ENCODE measurements at places on chromosomes 13 and 19. TPM values are rescaled to one million over a fixed set of nuclear protein-coding genes. Genes with fewer than 3 reads are reported as not detected.

MTUS2 gene
- total RNA-seq: 0.02 TPM

DNA sequence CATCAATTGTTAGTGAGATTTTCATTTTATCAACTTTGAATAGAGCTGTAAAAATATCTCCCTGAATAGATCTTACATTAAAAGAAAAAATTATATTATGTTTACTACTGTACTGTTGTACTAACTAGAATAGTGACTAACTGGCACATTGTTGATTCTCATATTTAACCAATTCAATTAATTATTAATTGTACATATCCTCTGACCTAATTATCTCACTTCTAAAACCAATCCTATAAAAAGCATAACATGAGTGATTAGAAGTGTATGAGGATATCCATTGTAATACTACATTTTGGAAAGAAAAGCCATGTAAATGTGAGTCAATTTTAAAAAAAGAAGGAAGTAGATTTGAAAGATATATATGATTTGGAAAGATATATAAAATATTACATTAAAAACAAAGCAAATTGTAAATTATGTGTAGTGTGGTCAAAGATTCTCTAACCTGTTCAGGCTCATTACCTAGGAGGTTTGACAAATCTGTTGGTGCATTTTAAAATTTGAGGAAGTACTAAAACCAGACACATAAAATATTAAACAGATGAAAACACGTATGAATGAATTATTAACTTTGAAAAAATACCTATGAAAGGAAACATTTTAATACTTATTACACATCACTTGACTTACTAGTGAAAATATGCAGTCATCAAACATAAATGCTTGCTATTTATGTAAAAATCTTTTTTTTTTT is 829.8 kb upstream of the SLC10A2 start:
- H3K4me1 ChIP-seq: no peaks in the 10 kb centered on the region
- H3K36me3 ChIP-seq: no peaks in the 10 kb centered on the region

- no peaks in the 10 kb centered on the region for H3K27me3 ChIP-seq
- peaks cover 34% of the 10 kb centered on the region for H3K4me1 ChIP-seq
- H3K4me3 ChIP-seq: no peak overlapping the region
- no peaks in the 10 kb centered on the region for H3K36me3 ChIP-seq
- peak overlapping the region; percentile 51 for H3K27ac ChIP-seq
- DNase-seq: no peak
Measured at GRCh38 chr19:19537075-19538048, 703 bp upstream of the CILP2 start.

- H3K36me3 ChIP-seq: no peaks in the 10 kb centered on the region
- H3K4me1 ChIP-seq: no peaks in the 10 kb centered on the region
- H3K4me3 ChIP-seq: no peak overlapping the region
- no peak overlapping the region for H3K27ac ChIP-seq
- H3K27me3 ChIP-seq: no peaks in the 10 kb centered on the region
- DNase-seq: no peak
Measured at GRCh38 chr13:29567411-29567810, 28.1 kb downstream of the SLC7A1 start.

- no peak for DNase-seq
- peaks cover 11% of the 10 kb centered on the region for H3K36me3 ChIP-seq
- peak overlapping the region; percentile 71 for H3K4me3 ChIP-seq
- no peaks in the 10 kb centered on the region for H3K27me3 ChIP-seq
- H3K27ac ChIP-seq: peak overlapping the region; percentile 52
Measured at GRCh38 chr19:43595605-43595998, 332 bp downstream of the IRGQ start.

- H3K36me3 ChIP-seq: no peaks in the 10 kb centered on the region
- no peak overlapping the region for H3K4me3 ChIP-seq
- H3K27ac ChIP-seq: no peak overlapping the region
Measured at GRCh38 chr19:30930941-30931706, 418.1 kb downstream of the TSHZ3 start.

DNA sequence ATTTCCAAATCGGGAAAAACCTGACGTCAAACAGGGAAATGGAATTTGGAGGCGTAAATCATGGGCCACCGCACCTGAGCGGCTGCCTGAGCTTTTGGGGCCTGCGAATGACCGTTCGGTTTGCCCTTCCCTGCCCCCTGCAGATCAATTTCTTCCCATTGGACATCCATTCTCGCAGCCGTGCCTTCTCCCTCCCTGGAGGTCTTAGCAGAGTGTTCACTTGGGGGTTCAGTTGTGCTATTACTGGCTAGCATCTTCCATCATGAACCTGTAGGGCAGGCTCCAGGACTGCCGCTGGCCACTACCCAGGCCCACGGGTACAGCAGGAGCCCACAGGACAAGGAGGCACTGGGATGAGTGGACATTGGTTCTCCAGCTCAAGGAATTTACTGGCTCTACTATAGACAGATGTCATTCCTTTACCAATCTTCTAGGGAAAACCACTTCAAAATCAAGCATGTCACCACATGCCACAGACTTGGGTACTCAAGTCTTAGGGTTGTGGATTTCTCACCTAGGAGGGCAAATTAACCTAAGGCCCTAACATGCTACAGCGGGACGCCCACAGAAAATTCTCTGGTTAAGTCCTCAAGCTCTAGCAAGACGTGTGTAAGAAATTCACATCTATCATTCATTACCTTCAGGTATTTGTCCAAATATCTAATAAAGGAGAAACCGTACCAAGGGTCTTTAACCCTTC is 75.5 kb downstream of the COL4A1 start:
- H3K4me1 ChIP-seq: no peaks in the 10 kb centered on the region
- H3K27ac ChIP-seq: no peak overlapping the region
- DNase-seq: no peak
- no peaks in the 10 kb centered on the region for H3K27me3 ChIP-seq
- no peaks in the 10 kb centered on the region for H3K36me3 ChIP-seq

ZNF283 gene
- total RNA-seq: 7.6 TPM

DNA sequence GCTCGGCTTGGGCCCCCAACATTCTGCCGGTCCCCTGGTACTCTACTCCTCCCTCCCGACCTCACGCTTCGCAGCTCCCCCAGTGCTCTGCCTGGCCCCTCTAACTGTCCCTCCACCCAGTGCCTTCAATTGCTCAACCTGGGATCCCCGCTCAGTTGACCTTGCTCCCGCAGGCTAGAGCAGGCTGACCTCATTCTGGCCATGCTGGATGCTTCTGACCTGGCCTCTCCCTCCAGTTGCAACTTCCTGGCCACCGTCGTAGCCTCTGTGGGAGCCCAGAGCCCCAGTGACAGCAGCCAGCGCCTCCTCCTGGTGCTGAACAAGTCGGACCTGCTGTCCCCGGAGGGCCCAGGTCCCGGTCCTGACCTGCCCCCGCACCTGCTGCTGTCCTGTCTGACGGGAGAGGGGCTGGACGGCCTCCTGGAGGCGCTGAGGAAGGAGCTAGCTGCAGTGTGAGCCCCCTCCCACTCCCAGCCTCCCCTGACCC is 3.6 kb downstream of the GTPBP3 start:
- H3K36me3 ChIP-seq: 0 out of 2 replicates have a peak, but pooled peaks cover 3% of the 10 kb centered on the region
- H3K4me3 ChIP-seq: no peak overlapping the region
- peak overlapping the region; percentile 54 for H3K27ac ChIP-seq
- no peaks in the 10 kb centered on the region for H3K27me3 ChIP-seq

DNA sequence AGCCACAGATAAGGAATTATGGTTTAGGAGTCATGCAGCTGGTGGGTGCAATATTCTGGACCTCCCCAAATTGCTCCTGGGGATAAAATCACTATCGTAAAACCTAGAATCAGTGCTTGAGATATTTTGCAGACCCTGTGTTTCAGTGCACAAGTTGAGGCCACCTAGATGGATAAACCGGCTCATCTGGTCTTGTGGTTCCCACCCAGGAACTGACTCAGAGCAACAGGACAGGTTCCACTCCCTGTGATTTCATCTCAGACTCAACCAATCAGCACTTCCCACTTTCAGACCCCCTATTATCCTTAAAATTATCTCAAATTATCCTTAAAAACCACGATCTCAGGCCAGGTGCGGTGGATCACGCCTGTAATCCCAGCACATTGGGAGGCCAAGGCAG is 21.0 kb downstream of the FBXL12 start:
- no peak overlapping the region for H3K27ac ChIP-seq
- H3K4me3 ChIP-seq: no peak overlapping the region
- no peaks in the 10 kb centered on the region for H3K36me3 ChIP-seq
- no peak for DNase-seq
- no peaks in the 10 kb centered on the region for H3K27me3 ChIP-seq

CLC gene
- not detected for total RNA-seq

SYMPK gene
- total RNA-seq: 117 TPM

DNA sequence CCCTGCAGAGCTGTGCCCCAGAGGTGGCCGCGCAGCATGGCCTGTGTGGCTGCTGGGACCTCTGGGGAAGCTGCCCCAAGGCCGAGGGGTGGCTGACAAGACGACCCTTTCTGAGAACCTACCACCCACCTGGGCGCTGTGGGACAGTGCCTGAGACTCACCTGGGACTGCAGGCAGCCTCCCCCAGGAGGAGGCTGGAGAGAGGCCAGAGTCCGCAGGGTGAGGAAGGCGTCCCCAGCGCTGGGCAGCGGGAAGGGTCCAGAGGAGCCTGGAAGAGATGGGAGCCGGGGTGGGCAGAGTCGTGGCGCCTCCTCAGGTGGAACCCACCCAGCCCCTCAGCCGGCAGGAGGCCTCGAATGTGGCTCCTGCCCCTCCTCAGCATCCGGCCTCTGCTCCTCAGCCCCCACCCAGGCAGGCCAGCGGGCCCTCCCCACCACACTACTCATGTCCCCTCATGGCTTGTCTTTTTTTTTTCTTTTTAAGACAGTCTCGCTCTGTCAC is 25.3 kb downstream of the CILP2 start:
- DNase-seq: no peak
- no peaks in the 10 kb centered on the region for H3K4me1 ChIP-seq
- no peak overlapping the region for H3K27ac ChIP-seq
- H3K36me3 ChIP-seq: no peaks in the 10 kb centered on the region

DNA sequence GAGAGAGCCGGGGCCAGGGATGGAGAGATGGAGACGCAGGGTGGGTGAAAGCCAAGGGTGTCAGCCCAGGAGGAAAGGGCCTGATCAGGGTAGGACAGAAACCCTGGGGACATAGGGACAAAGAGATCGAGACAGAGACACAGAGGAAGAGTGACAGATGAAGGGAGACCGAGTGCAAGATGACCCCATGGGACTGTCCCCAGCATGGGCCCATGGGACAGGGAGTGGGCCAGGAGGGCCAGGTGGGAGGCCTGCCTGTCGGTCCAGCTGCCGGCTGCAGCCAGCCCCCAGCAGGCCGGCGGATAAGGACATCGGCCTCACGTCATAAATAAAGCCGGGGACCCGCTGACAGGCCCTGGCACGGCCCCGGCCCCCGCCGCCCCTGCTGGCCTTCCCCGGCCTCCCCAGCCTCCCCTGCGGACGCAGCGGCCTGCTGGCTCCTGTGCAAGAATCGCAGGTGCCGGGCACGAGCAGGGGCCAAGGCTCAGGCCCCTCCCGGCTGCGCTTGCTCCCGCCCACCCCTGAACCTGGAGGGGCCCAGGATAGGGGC is 6.3 kb downstream of the REX1BD start:
- no peak for DNase-seq
- H3K27ac ChIP-seq: peak overlapping the region; percentile 52
- no peaks in the 10 kb centered on the region for H3K36me3 ChIP-seq
- H3K4me1 ChIP-seq: peaks cover 15% of the 10 kb centered on the region
- H3K4me3 ChIP-seq: peak overlapping the region; percentile 32

- H3K36me3 ChIP-seq: no peaks in the 10 kb centered on the region
- peaks cover 10% of the 10 kb centered on the region for H3K4me1 ChIP-seq
- DNase-seq: no peak
- no peak overlapping the region for H3K27ac ChIP-seq
- H3K27me3 ChIP-seq: no peaks in the 10 kb centered on the region
- H3K4me3 ChIP-seq: no peak overlapping the region
Measured at GRCh38 chr13:23799945-23800344, 89.3 kb downstream of the MIPEP start.

ZNF45 gene
- 15.2 TPM for total RNA-seq

RXFP2 gene
- not detected for total RNA-seq

BORA gene
- total RNA-seq: 27.6 TPM

- DNase-seq: no peak
- peaks cover 28% of the 10 kb centered on the region for H3K4me1 ChIP-seq
- H3K27me3 ChIP-seq: no peaks in the 10 kb centered on the region
- no peak overlapping the region for H3K27ac ChIP-seq
- H3K4me3 ChIP-seq: no peak overlapping the region
- H3K36me3 ChIP-seq: no peaks in the 10 kb centered on the region
Measured at GRCh38 chr19:45643927-45644771, 5.0 kb upstream of the EML2 start.

GRCh38 chr19:38812841-38813320 is at the start of gene LGALS4:
LGALS4 (minus strand) TSS chr19:38812945; CDS start chr19:38812886, 59 bp downstream.
- DNase-seq: no peak
- H3K4me3 ChIP-seq: no peak within 1 kb of the TSS
- no peaks in the 10 kb centered on the region for H3K27me3 ChIP-seq
- H3K4me1 ChIP-seq: no peaks in the 10 kb centered on the region
- no peaks in the 10 kb centered on the region for H3K36me3 ChIP-seq

DNA sequence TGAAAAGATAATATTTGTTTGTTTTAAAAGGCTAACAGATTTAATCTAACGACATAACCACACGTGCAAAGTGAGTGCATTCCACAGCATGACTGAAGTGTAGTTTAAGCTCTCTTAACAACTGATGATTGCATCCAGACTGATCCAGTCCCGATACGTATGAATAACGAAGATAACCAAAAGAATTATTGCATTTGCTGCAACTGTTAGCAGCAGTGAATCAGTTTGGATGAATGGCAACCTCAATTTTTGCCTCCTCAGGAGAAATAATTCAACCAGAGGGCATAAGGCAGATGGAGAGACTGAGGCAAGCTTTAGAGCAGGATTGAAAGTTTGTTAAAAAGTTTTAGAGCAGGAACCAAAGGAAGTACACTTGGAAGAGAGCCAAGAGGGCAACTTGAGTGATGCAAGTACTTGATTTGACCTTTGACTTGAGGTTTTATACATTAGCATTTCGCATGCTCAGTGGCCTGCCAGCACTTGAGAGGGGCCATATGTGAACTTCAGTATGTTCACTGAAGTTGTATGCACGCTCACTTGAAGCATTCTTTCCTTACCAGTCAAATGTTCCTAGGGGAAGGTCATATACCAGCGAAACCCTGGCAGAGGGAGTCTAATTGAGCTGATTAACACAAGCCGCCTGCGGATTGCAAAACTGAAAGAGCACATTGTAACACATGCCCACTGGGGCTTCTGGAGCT is 835.0 kb upstream of the PCDH20 start:
- no peaks in the 10 kb centered on the region for H3K4me1 ChIP-seq
- DNase-seq: no peak
- no peak overlapping the region for H3K27ac ChIP-seq
- H3K27me3 ChIP-seq: no peaks in the 10 kb centered on the region
- H3K36me3 ChIP-seq: no peaks in the 10 kb centered on the region
- H3K4me3 ChIP-seq: no peak overlapping the region

DNA sequence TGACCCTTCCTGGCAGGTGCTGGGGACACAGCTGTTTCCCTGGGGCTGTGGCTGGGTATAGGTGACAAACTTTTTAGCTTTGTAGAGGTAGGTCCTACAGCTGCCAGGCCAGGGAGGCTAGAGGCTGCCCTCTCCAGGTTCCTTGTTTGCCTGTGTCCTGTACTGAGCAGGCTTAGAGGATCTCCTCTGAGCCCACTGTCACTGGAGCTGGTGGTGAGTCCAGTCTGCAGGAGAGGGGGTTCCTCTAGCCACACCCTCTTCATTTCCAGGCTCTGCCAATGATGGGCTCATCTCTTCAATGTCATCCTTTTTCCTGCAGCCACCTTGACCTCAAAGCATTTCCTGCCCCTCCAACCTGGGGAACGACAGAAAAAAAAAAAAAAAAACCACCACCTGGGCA is 12.6 kb upstream of the RAB11B start:
- no peak overlapping the region for H3K4me3 ChIP-seq
- H3K27ac ChIP-seq: no peak overlapping the region
- no peaks in the 10 kb centered on the region for H3K4me1 ChIP-seq
- no peaks in the 10 kb centered on the region for H3K36me3 ChIP-seq

CCDC97 gene
- total RNA-seq: 23.0 TPM
